ENCODE measurements at places on chromosomes 4 and X.
A peak's percentile ranks its signal among the peaks of the same experiment; 100 is the strongest.

- no peak for DNase-seq
These were observed 19.0 kb downstream of the SMS start for GRCh38 chrX:21959362-21960051.

GRCh38 chr4:69532886-69533506 lies 37.3 kb upstream of the UGT2B4 start:
- DNase-seq, result no peak

- DNase-seq, result no peak
These were observed 303.0 kb downstream of the EPHA5 start for GRCh38 chr4:65367306-65367705.

- no peak for DNase-seq
These were observed 37.7 kb upstream of the MAGED1 start for GRCh38 chrX:51855698-51856097.

GRCh38 chr4:142293536-142293935 lies 552.6 kb downstream of the INPP4B start:
- no peak for DNase-seq

- DNase-seq, result no peak
These were observed 118.3 kb upstream of the PUDP start for GRCh38 chrX:7266288-7266687.

DNA sequence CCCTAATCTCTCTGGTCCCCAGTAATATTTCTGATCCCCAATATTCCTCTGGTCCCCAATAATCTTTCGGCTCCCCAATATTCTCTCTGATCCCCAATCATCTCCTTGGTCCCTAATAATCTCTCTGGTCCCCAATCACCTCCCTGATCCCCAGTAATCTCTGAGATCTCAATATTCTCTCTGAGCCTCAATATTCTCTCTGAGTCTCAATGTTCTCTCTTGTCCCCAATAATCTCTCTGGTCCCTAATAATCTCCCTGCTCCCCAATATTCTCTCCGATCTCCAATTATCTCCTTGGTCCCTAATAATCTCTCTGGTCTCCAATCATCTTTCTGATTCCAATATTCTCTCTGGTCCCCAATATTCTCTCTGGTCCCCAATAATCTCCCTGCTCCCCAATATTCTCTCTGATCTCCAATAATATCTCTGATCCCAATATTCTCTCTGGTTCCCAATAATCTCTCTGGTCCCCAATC lies 17.9 kb downstream of the P2RY8 start:
- no peak for DNase-seq

DNA sequence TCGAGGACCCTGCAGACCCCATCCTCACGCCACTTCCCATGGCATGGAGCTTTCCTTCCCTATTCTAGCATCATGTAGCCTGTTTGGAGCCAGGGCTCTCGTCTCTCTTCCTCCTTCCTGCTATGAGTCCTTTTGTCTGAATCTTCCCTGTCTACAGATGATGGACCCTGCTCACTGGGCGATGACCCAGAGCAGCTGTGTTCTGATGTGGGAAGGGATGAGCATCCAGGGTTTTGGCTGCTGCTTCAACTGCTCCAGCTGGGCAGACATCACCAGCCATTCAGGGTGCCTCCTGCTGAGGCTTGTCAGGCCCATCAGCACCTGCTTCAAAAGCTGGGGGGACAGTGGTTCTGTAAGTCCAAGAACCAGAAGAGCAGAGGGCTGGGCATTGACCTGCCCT lies 3.2 kb upstream of the CCKAR start:
- no peak for DNase-seq

- DNase-seq, result no peak
These were observed 73.7 kb upstream of the GUCY1A1 start for GRCh38 chr4:155592938-155593297.

GRCh38 chr4:177047070-177047850 lies 254.5 kb upstream of the VEGFC start:
- peak; percentile 12 for DNase-seq

GRCh38 chrX:155612312-155613224 lies at the start of gene TMLHE:
Gene TMLHE, minus strand, starts transcription at chrX:155612952. Its CDS starts 67,676 bp downstream, at chrX:155545276.
- DNase-seq, result peak; percentile 50

GRCh38 chr4:47519239-47519883 lies 34.3 kb downstream of the ATP10D start:
- DNase-seq, result no peak

- no peak for DNase-seq
These were observed 39.2 kb upstream of the CYSLTR1 start for GRCh38 chrX:78366576-78366975.

- no peak for DNase-seq
These were observed 174.5 kb downstream of the SMIM20 start for GRCh38 chr4:26088433-26088928.

DNA sequence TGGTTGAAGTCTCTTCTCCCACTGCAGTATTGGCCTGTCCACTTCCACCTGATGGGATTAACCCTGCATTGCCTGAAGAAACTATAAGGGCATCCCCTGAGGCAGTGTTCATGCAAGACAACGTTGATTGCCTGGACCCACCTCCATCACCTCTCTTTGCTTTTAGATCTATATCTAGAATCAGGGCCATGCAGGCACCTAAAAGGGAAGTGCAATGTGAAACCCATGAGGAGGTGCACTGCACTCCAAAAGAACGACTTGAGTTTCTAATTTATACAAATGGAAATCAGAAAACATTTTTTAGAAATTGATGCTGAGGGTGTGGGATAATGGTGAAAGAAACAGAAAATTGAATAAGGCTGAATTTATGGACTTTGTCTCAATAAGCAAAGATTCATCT lies 694.4 kb downstream of the TRAM1L1 start:
- DNase-seq, result no peak

DNA sequence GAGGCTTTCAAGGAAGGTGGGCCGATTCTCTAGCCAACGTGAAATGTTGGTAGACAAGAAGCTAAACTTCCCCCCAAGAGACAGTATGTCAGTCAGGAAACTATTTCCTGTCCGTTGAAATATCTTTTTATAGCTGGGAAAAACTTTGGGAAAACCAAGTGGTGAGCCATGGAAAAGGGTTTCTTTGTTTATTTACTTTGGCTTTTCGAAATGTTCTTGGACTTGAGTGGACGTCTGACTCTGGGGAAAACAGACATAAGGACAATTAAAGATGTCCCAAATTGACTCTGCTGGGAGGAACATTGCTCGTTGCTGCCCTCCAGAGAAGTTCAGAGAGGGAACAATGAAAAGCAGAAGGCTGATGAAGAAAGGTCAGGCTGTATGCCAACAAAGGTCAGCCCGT lies 295.4 kb downstream of the RAPGEF2 start:
- DNase-seq, result no peak

DNA sequence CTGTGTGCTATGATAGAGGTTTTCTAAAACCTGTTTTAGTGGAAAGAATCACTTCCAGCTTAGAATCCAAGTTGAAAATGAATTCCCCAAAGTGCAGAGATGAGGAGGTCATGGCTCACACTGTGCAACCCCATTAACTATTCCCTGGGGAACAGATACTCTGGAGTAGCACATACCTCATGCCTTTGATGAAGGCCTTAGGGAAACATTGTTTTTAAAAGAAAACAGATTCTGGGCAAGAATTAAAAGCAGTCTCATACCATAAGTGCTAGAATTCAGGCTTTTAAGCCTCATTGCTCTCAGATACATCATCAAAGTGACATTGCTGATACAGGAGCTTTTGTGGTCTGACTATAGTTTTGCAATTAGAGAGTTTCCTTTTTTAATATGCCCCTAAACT lies 115.1 kb downstream of the NDST4 start:
- no peak for DNase-seq

- DNase-seq, result no peak
These were observed 403.7 kb downstream of the IL15 start for GRCh38 chr4:142040043-142040442.

DNA sequence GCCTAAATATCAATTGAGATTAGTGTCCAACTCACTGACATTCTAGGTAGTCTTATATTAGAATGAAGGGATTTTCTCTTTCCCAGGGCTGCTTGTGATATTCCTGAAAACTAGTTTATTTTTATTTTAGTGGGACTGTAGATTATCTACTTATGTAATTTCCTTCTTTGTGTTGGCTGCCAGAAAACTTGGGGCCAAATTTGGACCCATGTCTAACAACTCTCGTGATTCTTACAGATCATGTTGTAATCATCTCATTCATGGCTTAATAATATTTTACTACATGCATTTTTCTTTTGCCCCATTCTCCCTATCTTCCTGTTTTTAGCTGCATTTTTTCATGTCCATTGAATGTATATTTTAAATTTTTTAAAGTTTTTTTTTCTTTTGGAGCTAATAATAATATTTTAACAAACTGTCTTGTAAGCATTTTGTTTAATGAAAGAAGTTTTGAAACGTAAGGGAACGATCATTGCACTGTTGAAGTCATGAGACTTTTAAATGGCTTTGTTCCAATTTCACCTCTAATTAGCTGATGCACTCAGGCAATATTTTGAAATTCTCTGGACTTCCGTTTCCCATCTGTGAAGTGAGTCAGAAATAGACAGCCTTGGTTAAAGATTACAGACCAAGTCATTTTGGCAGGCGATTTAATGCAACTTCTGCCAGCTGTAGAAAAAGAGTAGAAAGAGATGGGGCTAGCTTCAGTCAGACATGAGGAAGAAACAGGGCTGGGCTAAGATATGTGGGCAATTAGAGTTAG lies 14.3 kb upstream of the TDO2 start:
- no peak for DNase-seq

DNA sequence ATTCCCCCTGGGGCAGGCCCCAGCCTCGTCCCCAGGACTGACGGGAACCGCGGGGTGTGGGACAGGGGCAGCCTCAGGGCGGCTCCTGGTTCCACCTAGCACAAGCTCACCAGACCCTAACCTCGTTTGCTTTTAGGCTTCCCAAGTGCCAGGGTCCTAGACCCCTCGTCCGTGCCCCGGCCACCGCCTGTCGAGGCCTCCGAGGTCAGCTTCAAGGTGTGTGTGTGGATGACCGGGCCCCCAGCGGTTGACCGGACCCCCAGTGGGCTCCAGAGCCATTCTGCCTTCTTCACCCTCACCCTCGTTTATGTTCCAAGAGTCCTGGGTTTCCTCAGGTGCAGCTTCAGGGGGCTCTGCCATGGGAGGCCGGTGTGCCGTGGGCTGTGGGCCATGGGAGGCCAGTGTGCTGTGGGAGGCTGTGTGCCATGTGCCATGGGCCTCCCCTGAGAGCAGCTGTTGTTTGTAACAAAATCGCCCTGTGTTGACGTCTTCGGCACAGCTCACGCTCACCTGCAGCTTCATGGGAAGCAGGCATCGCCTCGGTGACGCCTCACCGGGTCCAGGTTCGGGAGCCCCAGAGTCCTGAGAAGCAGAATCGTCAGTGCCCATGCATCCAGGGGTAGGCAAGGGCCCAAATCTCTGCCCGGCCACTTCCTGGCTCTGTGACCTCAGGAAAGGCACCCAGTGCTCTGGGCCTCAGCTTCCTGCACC lies 43.0 kb upstream of the HMX1 start:
- DNase-seq, result no peak

GRCh38 chr4:183541010-183541751 lies 36.3 kb downstream of the ING2 start:
- no peak for DNase-seq

- no peak for DNase-seq
These were observed 3.8 kb downstream of the NKX6-1 start for GRCh38 chr4:84495118-84495793.

DNA sequence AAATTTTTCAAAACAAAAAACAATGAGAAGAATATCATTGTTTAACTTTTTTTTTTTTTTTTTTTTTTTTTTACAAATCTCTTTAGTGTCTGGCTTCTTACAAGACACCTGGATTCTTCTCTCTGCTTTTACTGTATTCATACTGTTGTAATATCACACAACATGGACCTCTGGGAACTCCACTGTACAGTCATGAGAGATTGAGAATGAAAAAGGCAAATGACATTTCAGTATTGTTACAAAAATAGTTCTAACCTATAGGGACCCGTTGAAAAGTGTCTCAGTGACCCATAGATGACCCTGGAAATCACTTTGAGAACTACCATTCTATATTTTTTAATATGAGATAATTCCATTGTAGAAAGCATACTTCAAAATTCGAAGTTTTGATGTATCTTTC lies 124.4 kb downstream of the SLIT2 start:
- no peak for DNase-seq

- peak; percentile 74 for DNase-seq
These were observed 121.6 kb upstream of the STK26 start for GRCh38 chrX:131901546-131901945.

GRCh38 chr4:136841526-136841925 lies 690.8 kb downstream of the PCDH18 start:
- DNase-seq, result no peak

GRCh38 chr4:72631296-72631695 lies 62.3 kb upstream of the ADAMTS3 start:
- DNase-seq, result no peak

DNA sequence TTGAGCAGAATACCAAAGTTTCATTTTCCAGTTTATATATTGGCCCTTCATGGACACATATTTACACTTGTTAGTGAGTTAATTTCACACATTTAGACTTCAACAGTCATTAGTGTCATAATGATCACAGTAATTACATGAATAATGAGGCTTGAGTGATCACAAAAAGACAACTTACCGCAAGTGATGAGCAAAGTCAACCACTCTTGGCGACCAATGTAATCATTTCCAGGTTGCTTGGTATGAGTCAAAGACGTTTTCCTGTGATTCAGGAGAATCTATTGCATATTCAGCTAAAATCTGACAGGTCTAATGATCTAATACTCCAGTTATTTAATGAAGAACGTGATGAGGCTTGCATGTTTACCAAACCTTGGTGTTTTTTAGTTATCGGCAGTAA lies 407.9 kb upstream of the TENM3 start:
- DNase-seq, result no peak

- DNase-seq, result no peak
These were observed 486.6 kb upstream of the PCDH10 start for GRCh38 chr4:132662456-132662855.

- DNase-seq, result no peak
These were observed 369.7 kb downstream of the BCOR start for GRCh38 chrX:39728025-39728424.

DNA sequence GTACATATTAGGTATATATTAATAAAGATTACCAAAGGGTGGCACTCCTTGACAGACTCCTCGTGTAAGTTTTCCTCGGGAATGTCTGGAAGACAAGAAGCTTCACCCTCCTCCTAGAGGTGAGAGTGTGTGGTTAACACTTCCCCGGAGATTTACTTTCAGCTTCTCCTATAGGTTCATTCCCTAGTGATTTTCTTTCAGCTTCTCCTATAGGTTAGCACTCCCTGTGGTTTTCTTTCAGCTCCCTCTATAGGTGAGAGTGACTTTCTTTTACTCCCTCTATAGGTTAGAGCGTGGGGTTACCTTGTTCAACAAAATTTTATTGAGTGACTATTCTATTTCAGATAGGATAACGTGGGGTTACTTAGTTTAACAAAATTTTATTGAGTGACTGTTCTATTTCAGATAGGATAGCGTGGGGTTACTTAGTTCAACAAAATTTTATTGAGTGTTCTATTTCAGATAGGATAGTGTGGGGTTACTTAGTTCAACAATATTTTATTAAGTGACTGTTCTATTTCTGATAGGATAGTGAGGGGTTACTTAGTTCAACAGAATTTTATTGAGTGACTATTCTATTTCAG lies 106.0 kb upstream of the PLAC1 start:
- peak; percentile 49 for DNase-seq

DNA sequence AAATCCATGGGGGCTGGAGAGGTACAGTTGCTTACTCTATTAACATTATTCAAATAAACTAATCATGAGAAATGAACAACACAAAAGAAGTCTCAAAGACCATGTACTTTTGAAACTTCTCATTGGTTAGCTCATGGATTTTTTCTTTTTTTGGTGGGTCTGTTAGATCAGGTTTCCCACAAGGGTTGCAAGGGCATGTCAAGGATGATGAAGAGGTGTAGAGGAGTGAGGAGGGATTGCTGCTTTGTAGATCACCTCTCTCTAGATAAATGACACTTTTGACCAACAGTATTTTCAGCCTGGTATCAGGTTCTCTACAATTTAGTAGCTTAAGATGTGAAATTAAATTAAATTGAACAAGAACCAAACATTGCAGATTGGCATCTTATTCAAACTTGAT lies 417.9 kb upstream of the AGA start:
- no peak for DNase-seq

Measured in NCI-H2171 treated with DMSO at 0.1 percent for 48 hours (cell line).